Effector memory CD4-positive, alpha-beta T cell (primary cell): ENCODE measurements at places on chromosomes 1 and 21.

- no peak for DNase-seq
Observed at GRCh38 chr1:115274467-115274866, 63.6 kb downstream of the NGF start.

- DNase-seq, result no peak
Observed at GRCh38 chr1:218624052-218624451, 278.9 kb downstream of the TGFB2 start.

DNA sequence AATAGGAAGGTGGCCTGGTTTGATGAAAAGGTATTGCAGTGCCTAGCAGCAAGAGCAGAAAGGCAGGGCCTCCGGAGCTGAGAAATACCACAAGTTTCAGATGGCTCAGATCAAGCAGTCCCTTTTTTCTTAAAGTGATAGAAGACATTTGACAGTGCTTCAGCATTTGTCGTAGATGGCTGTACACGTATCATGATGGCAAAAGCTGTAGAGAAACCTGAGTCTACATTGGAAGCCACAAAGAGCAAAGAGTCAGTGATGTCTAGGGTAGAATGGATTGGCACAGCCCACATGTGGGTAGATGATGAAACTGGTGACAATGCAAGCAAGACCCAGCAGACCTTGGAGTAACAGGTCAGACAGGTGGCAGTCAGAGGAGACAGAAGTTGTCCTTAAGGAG is 101.3 kb upstream of the ARTN start:
- no peak for DNase-seq

- DNase-seq, result no peak
Observed at GRCh38 chr1:18282851-18283600, 175.4 kb downstream of the IGSF21 start.
